ENCODE measurements at places on chromosomes 6 and 20. TPM values are rescaled to one million over a fixed set of nuclear protein-coding genes. Genes with fewer than 3 reads are reported as not detected.

The CFAP206 gene
- 0.43 TPM for total RNA-seq

The PLG gene
- total RNA-seq = not detected

GRCh38 chr6:95596021-95596420, 18.7 kb downstream of the MANEA start:
- DNase-seq = no peak

DNA sequence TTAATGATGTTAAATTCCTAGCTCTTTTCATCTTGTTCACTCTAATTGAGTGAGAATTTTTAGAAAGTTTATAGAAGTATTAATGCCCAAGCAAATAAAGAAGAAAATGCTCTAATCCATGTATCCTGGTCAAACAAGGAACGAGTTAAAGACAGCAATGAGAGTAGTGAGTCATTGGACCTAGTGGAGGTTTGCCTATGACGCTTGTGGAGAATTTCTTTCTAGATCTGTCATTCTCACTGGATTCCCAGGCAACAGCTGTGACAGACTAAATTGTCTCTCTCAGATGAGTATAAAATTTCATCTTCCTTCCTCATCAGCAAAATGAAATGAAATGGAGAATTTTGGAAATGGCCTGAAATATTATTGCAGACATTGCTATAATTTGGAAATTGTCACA, 127.9 kb downstream of the COL19A1 start:
- DNase-seq = peak; percentile 2

GRCh38 chr20:5400164-5400762, 83.5 kb upstream of the PROKR2 start:
- peak; percentile 18 for DNase-seq

- DNase-seq = no peak
Measured at GRCh38 chr6:24484657-24485323, 4.6 kb downstream of the GPLD1 start.

The DOK5 gene
- not detected for total RNA-seq

- no peak for DNase-seq
Measured at GRCh38 chr20:18527836-18528235, 20.1 kb downstream of the SEC23B start.

DNA sequence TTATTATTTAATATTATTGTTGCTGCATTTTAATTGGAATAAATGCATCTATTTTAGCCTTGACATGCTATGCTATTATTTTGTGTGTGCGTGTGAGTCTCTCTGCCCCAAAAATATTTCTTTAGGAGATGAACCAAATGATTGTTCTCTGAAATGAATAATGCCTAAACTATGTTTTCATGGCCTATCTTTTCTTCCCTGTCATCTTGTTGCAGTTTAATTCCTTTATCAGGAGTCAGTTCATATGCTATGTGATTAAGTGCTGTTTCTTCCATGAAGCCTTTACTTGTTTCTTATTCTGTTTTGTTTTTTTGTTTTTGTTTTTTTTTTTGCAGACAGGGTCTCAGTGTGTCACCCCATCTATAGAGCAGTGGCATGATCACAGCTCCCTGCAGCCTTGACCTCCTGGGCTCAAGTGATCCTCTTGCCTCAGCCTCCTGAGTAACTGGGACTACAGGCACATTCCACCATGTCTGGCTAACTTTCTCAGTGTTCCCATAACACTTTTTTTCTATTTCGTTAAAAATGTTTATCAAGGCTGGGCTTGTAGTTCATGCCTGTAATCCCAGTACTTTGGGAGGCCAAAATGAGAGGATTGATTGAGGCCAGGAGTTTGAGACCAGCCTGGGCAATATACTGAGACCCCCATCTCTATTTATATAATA, 25.7 kb downstream of the TPX2 start:
- no peak for DNase-seq

DNA sequence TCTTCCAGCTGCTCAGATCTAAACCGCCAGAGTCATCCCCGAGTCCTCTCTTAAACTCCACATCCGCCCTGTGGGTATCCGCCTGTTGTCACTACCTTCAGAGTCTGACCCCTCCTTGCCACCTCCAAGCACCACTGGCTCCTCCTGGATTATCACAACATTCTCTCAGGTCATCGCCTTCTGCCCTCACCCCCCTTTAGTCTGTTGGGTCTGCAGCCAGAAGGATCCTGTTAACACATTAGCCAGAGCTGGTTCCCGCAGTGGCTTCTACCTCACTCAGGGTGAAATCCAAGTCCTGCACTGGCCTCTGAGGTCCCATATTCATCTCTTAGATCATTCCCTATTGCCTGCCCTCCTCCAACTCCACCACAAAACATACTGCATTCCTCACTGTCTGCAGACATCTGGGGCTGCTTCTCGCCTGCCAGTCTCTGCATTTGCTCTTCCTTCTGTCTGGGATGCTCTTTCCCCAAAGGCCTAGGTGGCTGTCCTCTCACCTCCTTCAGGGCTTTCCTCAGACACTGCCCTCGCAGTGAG, 34.1 kb downstream of the TNXB start:
- DNase-seq = peak; percentile 20

Measured in A172 (cell line).